ENCODE measurements at places on chromosomes 13 and 19.

DNA sequence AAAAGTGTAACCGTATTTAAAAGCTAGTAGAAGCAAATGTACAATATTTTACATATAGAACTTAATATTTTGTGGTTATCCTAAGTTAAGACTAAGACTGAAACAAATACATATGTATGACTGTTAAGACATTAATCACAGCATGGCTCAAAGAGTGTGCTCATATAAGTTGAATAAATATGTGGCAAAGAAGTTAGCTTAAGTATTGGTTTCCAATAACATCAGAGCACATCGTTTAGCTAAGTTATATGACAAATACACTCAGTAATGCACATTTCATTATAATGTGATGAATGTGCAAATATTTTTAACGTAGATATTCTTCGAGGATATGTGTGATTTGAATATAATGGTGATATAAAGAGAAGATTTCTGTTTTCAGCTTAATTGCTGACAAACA is 253.8 kb downstream of the SLITRK5 start:
- no peak for DNase-seq

GRCh38 chr13:33728271-33729037 is 89.5 kb upstream of the RFC3 start:
- peak; percentile 82 for DNase-seq

DNA sequence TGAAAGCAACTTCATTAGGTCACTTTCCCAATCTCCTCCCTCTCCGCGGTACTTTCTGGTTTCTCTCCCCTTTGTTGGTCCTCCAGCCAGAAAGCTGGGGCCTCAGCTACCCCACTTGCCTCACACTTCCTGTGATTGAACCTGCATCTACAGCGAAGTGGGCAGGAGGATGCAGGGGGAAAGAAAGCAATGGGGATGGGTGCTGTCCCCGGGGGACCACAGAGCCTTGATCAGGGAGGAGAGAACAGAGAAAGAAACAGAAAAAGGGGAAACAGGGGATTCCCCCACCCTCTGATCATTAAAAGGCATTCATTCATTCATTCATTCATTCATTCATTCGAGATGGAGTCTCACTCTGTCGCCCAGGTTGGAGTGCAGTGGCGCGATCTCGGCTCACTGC is 74.2 kb downstream of the TRPM4 start:
- DNase-seq = no peak

DNA sequence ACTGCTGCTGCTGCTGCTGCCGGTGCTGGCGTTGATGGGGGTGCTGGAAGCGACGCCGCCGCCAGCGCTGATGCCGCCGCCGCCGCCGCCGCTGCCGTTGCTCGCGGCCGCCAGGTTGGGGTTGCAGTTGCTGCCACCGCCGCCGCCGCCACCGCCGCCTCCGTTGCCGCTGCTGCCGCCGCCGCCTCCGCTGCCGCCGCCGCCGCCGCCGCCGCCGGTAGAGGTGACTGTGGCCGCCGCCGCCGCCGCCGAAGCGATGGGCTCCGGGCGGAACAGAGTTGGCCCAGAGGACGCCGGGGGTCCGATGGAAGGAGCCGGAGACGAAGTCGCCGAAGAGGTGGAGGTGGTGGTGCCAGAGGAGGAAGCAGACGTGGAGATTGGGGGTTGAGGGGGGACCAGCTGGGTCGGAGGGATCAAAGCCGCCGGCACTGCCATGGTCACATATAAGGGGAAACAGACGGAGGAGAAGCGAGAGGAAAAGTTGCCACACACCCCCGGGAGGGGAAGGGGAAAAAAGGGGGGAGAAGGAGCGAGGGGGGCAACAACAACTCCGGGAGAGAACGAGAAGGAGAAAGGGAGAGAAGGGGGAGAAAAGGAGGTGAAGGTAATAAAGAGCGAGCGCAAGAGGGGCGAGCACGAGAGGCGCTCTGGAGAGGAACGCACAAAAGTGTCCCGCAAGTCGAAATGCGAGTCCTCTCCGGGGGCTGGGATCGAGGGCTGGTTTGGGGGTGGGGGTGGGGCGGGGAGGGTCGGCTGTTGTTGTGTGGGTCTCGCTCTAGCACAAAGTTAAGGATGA is 471 bp downstream of the DACH1 start:
- peak; percentile 69 for DNase-seq

DNA sequence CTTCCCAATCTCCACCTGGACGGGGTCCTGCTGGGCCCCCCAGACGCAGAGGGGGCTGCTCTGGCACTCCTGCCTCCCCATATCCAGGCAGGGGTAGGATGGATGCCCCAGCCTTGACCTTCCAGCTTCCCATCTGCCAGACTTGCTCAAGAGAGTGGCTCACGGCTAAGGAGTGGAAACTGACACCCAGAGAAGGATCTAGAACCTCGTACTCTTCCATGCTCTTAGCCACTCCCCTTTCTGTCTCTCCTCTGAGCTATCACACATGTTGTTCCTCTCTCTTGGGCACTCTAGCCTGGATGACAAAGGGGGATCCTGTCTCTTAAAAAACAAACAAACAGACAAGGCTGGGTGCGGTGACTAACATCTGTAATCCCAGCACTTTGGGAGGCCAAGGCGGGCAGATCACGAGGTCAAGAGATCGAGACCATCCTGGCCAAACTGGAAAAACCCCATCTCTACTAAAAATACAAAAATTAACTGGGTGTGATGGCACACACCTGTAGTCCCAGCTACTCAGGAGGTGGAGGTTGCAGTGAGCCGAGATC is 12.2 kb upstream of the FUT5 start:
- DNase-seq = no peak

DNA sequence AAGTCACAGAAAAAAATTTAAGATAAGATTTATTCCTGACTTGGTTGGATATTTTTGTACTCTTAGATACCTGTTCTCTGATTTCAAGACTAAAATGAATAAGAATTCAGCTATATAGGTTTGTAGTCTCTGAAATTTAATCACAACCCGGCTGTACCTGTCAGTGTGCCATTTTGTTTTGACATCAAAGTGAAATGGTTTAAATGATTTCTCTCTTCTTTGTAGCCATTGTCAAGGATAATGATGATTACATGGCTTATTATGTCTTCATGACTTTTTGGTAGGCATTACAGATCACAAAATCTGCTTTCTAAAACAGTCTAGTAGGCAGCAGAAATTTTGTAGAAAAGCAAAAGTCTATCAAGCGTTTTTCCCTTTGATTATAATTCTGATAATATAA is 72.5 kb downstream of the PCDH17 start:
- no peak for DNase-seq

GRCh38 chr13:112981451-112981850 is 12.4 kb downstream of the MCF2L start:
- DNase-seq = peak; percentile 62

DNA sequence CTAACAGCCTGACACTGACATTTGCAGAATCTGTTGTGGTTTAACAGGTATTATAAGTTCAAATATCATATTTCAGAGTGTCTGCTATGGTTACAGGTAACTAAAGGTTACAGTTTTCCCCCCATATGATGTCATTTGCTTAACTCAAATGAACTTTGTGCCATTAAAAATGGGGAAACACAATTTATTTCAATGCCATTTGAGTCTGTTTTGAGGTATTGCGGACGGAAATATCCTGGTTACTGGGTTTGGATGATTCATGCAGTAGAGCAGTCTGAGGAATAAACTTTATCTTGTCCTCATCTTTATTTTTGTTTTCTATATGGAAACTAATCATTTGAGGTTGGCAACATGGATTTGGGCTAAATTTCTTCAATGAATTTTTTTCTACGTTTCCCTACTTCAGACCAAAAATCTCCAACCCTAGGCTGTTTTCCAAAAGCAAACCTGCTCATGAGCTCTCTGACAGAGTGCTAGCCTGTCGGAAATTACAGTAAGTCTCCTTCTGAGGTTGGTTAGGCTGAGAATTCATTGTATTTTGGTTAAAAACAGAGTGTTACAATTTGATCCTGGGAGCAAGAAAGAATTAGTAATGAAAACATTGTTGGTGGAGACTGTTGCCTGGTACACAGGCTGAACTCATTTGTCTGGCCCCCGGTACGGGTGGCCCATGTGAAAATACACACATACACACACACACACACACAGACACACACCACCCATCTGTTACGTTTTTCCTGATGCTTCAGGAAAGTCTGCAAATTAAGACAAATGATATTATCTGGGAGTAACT is 66.1 kb downstream of the AKAP11 start:
- DNase-seq = no peak

GRCh38 chr13:41232578-41233480 is 30.5 kb downstream of the MTRF1 start:
- no peak for DNase-seq

GRCh38 chr19:5011476-5012238 is 42.7 kb downstream of the KDM4B start:
- DNase-seq = peak; percentile 15

GRCh38 chr19:5964816-5965565 is 12.9 kb downstream of the RANBP3 start:
- DNase-seq = no peak

GRCh38 chr19:1356508-1356865 is 27.2 kb upstream of the NDUFS7 start:
- no peak for DNase-seq

DNA sequence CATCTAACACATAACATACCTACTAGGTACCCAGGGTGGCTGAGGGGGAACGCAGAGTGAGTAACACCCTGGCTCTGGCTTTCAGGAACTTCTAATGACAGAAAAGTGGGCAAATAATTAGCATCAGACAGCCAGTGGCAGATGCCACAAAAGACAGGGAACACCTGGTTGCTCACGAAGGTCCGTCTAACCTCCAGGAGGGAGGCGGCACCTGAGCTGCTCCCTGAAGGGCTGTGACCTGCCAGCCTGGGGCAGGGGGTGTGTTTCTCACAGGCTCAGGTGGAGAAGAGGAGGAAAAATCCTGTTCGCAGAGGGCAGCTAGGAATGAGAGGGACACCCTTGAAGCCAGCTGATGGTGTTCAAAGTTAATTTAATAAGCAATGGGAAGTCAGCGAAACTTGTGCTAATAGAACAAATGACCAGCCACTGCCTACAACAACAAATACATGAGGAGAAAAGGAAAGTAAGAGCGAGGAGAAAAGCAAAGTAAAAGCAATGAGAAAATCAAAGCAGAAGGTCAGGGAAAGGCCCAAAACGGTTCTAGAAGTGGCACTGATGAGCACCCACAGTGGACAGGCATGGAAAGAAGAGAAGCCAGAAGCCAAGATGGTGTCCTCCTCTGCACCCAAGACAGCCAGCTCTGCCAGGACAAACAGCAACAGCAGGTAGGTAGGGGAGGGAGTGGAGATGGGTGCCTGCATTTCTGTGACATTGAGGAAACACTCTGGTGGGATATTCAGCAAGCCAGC is 87.3 kb downstream of the STK24 start:
- DNase-seq = no peak

DNA sequence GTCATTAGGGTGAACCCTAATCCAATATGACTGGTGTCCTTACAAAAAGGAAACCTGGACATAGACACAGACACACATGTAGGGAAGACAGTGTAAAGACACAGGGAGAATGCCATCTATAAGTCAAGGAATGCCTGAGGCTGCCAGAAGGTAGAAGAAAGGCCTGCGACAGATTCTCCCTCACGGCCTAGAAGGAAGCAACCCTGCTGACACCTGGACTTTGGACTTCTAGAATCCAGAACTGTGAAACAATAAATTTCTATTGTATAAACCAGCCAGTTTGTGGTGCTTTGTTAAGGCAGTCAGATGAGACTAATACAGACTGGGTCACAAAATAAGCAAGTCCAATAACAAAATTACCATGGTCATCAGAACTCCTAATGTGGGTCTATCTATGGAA is 120.4 kb downstream of the ENOX1 start:
- DNase-seq = no peak

DNA sequence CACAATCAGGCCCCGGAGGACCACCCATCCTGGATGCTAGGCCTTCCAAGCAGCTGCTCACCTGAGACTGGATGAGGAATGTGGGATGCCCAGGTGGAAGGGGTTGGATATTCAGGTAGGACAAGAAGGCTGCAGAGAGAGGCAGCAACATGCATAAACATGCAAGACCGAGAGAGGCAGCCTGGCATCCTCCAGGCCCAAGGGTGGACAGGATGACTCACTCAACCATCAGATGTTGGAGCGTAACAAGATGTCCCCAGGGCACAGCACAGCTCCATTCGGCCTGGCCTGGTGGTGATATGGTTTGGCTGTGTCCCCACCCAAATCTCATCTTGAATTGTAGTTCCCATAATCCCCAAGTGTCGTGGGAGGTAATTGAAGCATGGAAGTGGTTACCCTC is 10.0 kb upstream of the CABP5 start:
- no peak for DNase-seq

GRCh38 chr13:41428155-41428554 is 29.2 kb upstream of the RGCC start:
- no peak for DNase-seq

GRCh38 chr13:111061358-111062045 is 53.6 kb upstream of the ARHGEF7 start:
- DNase-seq = no peak

GRCh38 chr19:48248081-48248833 is 7.5 kb downstream of the CARD8 start:
- no peak for DNase-seq

- DNase-seq = no peak
Observed at GRCh38 chr13:29435125-29435911, 160.2 kb downstream of the SLC7A1 start.

- DNase-seq = no peak
Observed at GRCh38 chr13:21218351-21219035, 42.0 kb downstream of the MRPL57 start.

- DNase-seq = peak; percentile 41
Observed at GRCh38 chr19:38304352-38304865, 358 bp downstream of the C19orf33 start.

GRCh38 chr13:95317039-95317989 is 16.1 kb upstream of the ABCC4 start:
- no peak for DNase-seq

DNA sequence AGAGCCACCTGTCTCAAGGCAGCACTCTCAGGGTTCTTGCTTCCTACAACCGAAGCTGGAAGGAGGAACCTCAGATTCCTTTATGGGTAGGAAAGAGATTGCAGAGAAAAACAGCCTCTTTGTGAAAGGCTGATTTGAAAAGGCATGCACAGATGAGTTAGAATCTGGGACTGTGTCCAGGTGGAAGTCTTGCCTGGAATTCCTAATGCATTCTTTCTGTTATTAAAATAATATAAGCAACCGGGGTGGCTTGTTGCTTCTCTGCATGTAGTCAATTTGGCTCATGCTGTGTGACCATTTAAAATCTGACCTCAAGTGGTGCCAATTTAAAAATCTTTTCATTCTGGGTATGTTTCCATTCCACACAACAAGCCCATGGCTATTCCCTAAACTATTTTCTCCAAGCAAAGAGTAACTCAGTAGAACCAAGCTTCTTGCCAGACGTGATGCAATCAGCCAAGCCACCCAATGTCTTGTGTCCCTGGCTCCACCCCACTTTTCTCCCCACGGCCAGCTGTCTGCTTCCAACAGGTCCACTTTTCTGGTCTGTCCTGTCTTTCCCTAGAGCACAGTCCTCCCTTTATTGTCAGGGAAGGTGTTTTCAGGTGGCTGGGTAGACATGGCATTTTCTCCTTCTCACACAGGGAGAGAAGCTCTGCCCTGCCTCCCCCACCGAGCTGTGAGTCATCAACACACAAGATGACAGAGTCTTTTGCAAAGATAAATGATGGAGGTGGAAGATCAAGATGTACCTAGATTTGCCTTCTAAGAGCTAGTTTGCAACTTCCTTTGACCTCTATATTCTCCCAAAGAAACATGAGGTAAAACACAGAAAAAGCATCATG is 394.3 kb downstream of the FOXO1 start:
- DNase-seq = peak; percentile 78

- no peak for DNase-seq
Observed at GRCh38 chr19:41606215-41606837, 20.5 kb downstream of the CEACAM4 start.

GRCh38 chr13:33865945-33866344 is 48.0 kb downstream of the RFC3 start:
- no peak for DNase-seq
